ENCODE measurements at places on chromosomes 12 and 14.

DNA sequence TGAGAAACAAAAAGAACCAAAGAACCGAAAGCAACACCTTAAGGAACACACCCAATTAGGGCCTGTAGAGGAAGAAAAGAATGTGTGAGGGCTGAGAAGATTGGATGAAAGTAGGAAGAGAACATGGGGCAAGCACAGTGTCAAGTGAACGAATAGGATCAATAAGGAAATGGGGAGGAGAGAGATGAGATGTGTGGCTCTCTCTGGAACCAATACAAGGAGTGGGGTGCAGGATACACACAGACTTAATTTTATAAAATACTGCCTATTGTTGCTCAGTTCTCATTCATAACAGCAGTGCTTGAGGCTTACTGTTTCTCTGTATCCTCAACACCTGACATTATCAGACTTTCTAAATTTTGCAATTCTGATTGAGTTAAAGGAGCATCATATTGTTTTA is 93.3 kb downstream of the MYRFL start:
- no peak for DNase-seq

- no peak for DNase-seq
Measured at GRCh38 chr14:96122496-96122895, 82.1 kb upstream of the BDKRB2 start.

GRCh38 chr12:113244047-113244460 is 22.8 kb downstream of the TPCN1 start:
- DNase-seq, result no peak

DNA sequence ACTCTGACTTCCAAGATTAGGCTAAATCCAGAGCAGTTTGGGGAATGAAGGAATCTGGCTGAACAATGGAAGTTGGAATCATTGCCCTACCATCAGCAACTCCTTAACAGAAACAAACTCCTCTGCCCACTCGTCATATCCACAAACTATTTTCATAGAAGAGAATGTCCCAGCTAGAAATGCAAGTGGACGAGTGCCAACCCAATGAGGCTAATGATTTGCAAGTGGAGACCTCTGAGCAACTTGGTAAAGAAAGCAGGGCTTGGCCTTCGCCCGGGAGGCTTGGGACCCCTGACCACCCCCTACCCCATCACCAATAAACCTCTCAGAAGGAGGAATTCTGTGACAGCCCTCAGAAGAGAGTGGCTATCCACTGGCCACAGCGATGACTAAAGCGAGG is 40.0 kb upstream of the DDX11 start:
- DNase-seq, result no peak

DNA sequence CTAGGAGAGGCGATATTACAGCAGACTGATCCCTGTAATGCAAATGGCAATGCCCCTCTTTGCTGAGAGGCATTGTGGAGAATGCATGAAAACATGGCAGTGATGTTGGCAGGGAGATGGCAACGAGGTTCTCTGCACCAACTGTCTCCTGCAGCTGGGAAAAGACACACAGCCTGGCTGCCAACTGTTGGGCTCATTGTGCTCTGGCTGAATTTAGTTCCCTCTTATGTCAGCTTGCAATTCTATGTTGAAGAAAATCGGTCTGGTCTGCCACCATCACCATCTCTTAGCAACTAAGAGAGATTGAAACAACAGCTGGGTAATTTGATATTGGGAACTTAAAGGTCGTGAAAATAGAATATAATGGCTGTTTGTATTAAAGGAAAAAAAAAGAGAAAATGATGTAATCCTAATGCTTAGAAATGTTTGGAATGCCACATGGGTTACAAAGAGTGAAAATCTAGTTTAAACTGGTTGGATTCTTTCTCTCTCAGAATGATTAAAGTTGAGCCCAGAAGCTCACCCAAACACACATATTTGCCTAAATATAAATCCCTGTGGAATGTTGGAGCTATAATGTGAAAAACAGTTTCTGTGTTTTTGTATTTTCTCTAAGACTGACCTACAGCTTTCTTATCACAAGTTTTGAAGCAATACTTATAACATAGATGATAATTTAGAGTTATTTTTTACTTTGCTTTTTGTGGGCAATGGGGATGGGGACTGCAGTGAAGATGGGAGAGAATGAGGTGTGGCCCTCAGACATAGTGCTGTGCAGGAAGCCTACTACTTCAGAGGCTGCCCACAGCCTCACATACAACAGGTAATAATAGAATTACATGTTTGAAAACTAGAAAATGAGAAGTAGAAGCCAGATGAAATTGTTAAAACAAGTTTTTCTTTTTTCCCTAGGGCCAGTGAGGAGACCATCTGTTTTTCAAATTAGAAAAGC is 143.7 kb downstream of the AKAP6 start:
- DNase-seq, result no peak

- peak; percentile 75 for DNase-seq
Measured at GRCh38 chr12:113070117-113070906, 13.8 kb downstream of the DTX1 start.

GRCh38 chr12:12784911-12785814 is at the start of gene APOLD1:
Gene APOLD1, plus strand, starts transcription at chr12:12785659. Its CDS starts 33 bp downstream, at chr12:12785692.
- DNase-seq, result no peak

- DNase-seq, result no peak
Measured at GRCh38 chr14:100393362-100393761, 70.2 kb downstream of the SLC25A47 start.

DNA sequence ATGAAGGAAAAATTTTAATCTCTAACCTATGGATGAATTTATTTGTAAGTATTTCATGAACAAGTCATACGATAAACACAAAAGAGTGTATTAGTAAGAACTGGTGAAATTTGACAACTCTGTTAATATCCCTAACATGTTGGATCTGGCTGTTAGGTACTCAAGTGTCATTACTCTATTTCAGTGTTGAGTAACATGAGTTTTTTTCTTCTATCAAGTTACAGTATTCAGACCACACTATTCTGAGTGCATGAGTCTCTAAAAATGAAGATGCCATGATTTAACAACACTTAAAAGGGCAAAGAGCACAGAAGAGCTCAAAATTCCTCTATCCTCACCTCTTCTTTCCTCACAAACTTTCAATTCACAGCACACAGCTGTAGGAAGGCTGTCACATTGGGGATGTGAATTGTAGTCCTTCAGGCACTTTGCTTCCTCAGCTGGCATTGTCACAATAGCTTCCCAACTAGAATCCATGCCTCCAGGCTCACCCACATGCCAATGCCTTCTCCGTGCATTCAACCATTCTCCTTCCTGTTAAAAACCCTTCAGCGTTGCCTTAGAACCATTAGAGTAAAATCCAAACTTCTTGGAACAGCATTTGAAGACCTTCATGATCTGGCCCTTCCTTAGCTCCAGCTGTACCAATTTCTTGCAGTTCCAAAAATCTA is 73.7 kb upstream of the DBX2 start:
- DNase-seq, result no peak

DNA sequence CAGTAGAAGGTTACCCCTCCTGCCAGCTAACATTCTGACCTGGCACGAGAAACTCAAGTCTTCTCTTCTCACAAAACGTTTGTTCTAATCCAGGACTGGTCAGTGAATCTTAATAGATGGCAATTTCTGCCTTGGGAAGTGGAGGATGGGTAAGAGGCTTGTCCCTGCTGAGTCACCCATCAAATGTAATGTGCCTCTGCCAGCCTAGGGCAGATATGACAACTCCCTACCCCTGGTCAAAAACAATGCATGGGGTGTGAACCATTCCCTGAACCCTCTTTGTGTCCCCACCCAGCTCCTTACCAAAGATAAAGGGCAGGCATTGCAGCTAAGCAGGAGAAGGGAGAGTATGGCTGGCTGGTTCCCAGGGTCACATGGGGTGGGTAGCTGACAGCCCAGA is 1052.9 kb downstream of the GALC start:
- DNase-seq, result no peak

DNA sequence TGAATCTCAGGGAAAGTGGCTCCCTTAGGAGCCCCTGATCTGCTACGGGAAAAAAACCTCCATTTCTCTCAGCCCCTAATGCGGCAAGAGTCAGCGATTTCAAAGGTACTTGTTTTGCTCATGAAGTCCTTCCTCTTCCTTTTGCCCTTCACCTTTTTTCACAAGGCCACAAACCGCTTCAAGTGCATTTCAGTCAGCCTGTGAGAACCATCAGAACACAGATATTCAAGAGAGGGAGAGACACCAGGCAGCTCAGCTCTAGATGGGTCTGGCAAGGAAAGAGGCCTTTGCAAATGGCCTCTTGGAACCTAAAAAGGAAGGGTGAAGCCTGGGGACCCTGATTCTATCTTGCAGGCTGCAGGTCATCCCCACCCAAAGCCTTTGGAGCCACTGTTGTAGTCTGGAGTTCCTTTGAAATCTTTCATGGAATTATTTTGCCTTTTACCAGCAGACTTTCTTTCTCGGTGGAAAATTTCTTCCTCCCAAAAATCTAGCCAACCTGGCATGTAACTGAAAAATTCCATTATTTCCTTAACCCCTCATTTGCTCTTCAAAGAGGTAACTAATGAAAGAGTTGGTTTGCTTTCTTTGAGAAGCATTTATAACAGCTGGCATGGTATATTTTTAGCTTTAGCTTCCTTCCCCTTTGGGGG is 145.0 kb downstream of the SAMD4A start:
- no peak for DNase-seq

GRCh38 chr12:64938179-64938578 is 113.7 kb downstream of the TBC1D30 start:
- DNase-seq, result no peak

GRCh38 chr12:87520968-87521367 is 508.2 kb downstream of the C12orf50 start:
- DNase-seq, result no peak

- DNase-seq, result no peak
Measured at GRCh38 chr14:95507701-95508103, 8.7 kb downstream of the SYNE3 start.

- no peak for DNase-seq
Measured at GRCh38 chr12:93825931-93826555, 148.9 kb downstream of the CRADD start.

GRCh38 chr14:99072433-99072832 is 199.6 kb downstream of the BCL11B start:
- DNase-seq, result no peak

GRCh38 chr12:69837191-69837590 is 12.2 kb downstream of the MYRFL start:
- no peak for DNase-seq

DNA sequence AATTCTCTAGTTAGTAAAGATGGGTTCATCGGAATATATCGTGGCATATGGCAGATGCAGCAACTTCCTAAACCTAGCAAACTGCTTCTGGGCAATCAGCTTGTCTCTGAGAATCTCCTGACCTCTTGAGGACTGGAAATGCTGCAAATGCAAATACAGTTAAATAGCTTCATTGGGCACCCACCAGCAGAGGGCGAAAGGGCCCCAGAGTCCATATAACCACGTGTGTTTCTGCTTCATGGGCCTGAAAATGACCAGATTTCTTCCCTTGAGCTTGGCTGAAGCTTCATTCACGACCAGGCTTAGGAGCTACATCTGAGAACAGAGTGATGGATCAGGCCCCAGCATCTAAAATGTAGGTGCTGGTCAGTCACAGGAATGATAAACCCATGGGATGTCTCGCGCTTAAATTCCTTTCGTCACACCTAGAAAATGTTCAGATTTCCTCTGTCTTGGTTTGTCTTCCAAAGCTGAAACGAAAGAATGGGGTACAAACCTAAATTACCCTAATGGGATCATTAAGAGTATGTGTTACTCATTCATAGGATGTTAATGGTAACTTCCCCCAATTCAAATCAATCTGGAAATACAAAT is 1482.5 kb upstream of the TMEM132C start:
- no peak for DNase-seq

- no peak for DNase-seq
Measured at GRCh38 chr12:116650062-116650461, 87.8 kb downstream of the SPRING1 start.

DNA sequence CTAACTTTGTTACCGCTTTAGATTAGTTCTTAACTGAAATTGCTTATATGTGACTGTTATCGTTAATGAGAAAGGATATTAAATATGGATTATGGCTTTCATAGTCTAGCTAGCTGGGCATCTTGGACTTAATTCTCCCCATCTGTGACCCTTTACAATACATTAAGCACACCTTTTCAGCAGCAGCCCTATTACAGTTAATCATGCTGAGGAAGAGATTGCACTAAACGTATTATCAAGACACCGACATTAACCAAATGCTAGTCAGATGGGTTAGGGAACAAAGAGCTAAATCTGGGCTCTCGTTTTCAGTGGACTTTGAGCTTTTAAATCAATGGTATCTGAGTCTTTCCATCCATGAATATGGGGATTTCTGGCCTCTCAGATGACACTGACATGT is 447.5 kb upstream of the DCN start:
- DNase-seq, result no peak

DNA sequence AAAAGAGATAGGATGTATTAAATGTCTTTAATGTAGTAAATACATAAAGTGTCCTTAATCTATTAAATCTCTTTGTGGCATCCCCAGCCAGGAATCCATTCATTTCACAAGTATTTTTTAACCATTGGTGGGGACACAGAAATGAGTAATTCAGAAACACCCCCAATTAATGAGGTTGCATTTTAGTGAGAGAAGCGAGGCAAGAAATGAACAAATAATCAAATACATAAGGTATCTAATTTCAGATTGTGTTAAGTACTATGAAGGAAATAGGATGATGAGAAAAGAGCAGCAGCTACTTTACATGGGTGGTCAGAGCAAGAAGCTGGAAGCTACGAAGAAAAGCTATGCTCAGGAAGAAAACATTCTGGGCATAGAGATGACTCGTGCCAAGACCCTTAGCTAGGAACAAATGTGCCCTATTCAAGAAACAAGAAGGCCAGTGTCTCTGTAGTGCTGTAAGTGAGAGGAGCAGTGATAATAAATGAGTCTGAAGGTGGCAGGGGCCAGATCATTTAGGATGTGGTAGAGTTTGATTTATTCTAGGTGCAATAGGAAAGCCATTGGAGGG is 60.5 kb upstream of the IGF1 start:
- no peak for DNase-seq

- DNase-seq, result no peak
Measured at GRCh38 chr12:34107016-34107415, 84.7 kb downstream of the ALG10 start.

Data from CD4-positive, alpha-beta T cell treated with Interferon alpha-2 for 1 hour (primary cell).